ENCODE measurements at places on chromosomes 6 and 20.

- DNase-seq, result no peak
Measured at GRCh38 chr20:1323256-1323655, 5.7 kb downstream of the SDCBP2 start.

DNA sequence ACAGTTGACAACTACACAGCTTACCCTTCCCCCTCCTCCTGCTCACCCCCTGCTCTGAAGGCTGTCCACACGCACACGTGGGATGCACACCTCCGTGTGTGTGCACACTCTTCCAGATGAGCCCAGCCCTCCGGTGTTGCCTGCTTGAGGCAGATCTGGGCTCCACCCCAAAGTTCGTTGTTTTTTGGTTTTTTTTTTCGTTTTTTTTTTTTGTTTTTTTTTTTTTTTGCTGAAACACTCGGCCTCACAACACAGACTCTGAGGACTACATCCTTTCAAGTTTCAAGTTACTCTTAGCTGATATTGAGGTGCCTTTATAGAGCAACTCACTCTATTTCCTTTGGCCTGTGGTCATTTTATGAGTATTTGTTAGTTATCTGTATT, 88.2 kb downstream of the RREB1 start:
- no peak for DNase-seq

- peak; percentile 4 for DNase-seq
Measured at GRCh38 chr6:80771941-80772340, 665.5 kb downstream of the BCKDHB start.

GRCh38 chr6:148745926-148746325, 904 bp upstream of the UST start:
- no peak for DNase-seq

- DNase-seq, result peak; percentile 9
Measured at GRCh38 chr6:118864341-118865099, 29.4 kb upstream of the ASF1A start.

DNA sequence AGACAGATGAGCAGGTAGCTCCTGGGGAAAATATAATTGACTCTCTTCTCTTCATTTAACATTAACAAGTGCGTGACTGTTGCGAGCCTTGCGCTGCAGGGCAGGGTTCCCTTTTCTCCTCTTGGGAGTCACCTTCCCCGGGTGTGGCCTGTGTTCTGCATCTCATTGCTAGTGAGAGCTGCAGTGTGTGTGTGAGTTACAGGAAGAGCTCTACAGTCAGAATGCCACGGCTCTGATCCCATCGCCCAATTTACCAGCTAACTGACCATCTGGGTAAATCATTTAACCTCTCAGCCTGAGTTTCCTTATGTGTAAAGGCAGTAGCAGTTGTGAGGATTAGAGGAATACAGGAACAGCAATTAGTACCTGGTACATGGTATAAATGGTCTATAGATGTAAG, 106.8 kb upstream of the NUP153 start:
- DNase-seq, result no peak

DNA sequence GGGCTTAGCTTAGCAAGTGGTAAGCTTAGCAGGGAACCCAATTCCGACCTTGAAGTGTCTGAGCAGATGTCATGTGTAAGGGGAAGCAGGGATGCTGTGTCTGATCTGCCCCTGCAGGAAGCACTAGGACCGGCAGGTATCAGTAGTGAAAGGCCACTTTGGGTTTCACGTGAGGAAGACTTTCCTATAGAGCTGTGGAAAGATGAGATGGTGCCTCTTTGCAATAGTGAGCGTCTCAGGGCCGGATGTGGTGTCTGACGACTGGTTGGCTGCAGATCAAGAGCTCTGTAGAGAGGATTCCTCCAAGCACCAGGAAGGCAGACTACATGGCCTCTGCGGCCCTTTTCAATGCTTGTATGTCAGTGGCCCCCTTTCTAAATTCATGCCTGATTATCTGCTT, 98.3 kb downstream of the TIAM2 start:
- no peak for DNase-seq

DNA sequence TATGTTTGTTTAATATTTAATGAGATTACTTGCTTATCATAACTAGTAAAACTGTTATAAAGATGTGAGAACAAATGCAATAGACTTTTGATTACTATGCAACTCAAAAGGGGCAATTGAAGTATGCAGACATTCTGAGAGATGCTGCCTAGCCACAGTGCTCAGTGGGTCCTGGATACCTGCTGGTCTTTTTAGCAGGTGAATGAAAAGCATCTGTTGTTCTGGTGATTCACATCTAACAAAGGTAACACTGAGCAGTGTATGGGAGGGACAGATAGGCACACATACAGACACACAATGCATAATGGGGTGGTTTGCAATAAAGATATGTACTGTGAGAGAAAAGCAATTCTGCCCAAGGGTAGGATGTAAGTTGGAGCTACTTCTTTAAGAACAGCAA, 46.9 kb downstream of the OGFRL1 start:
- DNase-seq, result no peak

DNA sequence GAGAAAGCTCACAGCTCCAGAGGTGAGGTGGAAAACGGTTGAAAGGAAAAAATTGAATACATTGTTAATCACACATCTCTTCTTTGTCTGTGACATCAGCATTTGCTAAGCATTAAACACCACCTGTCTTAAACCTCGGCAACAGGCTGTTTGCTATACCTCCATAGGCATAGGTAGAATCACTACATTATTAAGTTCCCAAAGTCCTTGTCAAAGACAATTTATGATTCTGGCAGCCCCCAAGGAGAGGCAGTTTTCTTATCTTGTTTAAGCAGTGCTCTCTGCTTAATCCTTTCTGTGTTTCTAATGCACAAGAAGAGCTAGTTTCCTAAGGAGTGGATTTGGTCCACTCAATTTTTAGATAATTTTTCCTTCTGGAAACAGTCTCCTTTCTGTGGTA, 249.7 kb downstream of the NKAIN2 start:
- no peak for DNase-seq

GRCh38 chr6:79269877-79270276, 35.4 kb upstream of the HMGN3 start:
- DNase-seq, result no peak

GRCh38 chr6:41318261-41318653, 17.2 kb upstream of the NCR2 start:
- no peak for DNase-seq

GRCh38 chr20:33507461-33507860, 17.6 kb downstream of the CBFA2T2 start:
- DNase-seq, result no peak

GRCh38 chr6:41732591-41733359, 2.6 kb downstream of the TFEB start:
- no peak for DNase-seq

GRCh38 chr6:169801396-169802160, 50.2 kb downstream of the ERMARD start:
- DNase-seq, result no peak

DNA sequence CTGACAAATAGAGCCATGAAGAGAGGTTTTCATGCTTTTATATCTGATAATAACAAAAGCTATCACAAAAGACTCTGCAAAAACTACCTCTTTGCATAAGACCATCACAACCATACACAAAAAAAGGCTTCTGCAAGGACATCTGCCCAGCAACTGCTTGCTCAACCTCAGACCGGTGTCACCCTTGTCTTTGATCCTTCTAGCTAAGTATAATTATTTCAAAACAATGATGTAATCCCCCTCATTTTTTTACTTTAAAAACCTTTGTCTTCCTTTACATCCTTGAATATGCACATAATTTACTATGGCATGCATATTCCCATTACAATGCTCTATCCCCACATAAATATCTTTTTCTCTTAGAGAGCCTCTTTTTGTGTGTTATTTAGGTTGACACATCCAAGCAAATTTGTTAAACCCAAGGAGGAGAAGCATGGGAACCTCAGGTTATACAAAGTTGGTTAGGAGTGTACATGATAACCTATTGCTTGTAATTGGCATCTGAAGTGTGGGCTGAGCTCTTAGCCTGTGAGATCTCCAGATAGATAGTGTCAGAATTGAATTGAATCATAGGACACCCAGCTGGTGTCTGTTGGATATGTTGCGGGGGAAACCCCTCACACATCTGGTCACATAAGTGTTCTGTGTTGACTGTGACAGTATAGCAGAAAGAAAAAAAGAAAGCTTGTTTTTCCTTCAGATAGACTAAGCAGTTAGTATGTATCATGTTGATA, 20.7 kb upstream of the CGA start:
- no peak for DNase-seq

GRCh38 chr6:27617700-27618689, 145.1 kb upstream of the ZNF184 start:
- DNase-seq, result peak; percentile 90

GRCh38 chr20:61940976-61941720, 124.5 kb downstream of the TAF4 start:
- DNase-seq, result no peak

- DNase-seq, result peak; percentile 93
Measured at GRCh38 chr6:30844118-30844535, 40.2 kb upstream of the DDR1 start.

DNA sequence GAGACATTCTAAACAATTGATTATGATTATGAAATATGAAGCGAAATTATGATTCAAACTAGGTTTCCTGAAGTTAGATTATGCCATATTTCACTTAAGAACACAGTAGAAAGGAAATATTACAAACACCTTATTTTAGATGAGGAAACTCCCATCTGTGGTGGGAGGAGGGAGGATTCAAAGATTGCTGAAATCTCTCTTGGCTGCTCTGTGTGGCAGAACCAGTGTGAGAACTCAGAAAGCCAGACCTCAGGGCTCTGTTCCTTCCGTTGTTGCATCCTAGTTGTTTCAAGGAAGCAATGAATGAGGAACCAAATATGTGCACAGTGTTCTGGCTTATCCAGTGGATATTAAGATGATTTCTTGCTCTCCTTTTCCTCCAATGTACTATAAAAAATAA, 2.1 kb downstream of the TAAR5 start:
- DNase-seq, result no peak

DNA sequence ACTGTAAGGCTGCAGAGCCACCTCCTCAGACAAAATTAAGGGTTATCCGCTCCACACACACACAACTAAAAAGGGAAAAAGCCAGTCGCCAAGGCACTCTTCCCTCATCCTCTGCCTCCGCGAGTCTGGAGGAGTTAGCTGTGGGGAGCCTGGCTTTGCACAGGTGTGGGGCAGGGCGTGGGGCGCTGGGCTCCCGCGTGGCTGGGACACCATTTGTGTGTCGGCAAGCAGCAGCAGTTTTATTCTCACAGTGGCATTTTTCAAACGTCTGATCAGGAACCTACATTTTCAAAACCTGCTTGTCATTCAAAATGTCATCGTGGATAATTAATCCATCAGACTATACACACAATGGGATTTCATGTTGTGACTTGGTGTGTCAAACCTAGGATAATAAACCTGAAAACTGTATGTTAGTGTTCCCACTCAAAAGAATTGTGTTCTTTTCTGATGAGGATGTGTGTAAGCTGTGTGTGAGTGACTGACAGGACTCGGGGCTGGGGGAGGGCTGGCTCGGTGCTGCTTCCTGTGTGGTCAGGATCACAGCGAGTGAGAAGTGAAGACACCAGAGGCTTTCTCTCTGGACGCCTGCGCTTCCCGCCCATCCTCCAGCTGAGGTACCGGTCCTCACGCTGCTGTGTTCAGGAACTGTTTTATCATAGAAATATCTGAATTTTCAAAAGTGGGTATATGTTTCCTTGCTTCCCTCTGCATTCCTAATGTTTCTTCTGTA, 83.1 kb downstream of the IRF4 start:
- DNase-seq, result no peak

GRCh38 chr20:54205450-54205849, 2.4 kb upstream of the PFDN4 start:
- no peak for DNase-seq

DNA sequence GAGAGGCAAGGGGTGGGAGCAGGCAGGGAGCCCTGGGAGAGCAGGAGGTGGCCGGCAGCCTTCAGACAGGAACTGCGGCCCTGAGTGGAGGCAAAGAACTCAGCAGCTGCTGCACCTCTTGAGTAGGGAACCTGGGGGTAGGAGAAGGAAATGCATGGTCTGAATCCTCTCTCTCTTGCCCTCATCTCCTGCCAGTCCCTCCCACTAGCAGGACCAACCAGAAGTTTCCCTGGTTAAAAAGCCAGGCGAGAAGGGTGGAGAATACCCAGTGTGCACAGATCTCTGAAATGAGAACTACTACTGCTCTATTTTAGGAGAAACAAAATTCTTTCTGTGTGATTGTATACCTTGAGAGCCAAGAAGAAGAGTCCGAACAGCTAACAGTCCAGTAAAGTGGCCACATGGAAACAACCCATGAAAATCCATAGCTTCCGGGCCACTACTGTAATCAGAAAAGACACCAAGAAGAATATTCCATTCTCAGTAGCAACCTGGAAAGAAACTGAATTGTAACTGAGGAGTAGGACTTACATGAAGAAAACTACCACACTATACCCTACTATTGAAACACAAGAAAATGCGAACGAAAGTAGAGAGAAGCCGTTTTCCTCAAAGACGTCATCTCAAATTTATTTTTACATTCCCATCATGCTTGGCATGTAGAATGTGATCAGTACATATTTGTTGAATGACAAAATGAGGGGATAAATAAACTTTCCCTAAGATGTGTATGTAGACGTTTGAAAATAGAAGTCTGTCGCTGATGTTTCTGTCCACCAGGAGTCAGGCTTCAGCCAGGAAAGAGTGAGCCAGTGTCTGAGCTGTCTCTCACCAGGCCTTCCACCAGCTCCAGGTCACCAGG, 25.6 kb downstream of the WRNIP1 start:
- DNase-seq, result peak; percentile 77

- peak; percentile 75 for DNase-seq
Measured at GRCh38 chr20:38692436-38693411, 31.6 kb upstream of the SLC32A1 start.

DNA sequence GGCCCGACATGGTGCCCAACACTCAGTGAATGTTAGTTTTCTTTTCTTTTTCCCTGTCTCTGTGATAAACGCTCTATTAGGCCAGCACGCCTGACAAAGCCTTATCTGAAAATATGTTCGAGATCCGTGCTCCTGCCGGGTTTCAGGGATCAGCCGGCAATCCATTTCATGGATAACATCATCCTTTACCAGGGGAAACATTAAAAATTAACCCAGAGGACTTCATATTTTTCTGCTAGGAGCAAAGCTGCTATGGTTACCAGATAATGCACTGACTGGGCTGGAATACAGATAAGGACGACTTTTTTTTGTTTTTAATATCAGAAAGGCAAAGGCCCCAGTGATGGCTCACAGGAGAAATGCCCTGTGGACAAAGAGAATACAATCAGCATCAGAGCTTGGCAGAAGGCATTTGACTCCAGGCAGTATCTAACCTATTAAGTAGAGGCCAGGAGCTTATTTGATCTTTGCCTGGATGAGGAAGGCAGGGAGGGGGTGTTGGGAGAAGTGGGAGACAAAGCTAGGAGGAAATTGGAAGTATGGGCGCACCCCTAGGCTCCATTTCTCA, 482.0 kb upstream of the CHD6 start:
- no peak for DNase-seq

DNA sequence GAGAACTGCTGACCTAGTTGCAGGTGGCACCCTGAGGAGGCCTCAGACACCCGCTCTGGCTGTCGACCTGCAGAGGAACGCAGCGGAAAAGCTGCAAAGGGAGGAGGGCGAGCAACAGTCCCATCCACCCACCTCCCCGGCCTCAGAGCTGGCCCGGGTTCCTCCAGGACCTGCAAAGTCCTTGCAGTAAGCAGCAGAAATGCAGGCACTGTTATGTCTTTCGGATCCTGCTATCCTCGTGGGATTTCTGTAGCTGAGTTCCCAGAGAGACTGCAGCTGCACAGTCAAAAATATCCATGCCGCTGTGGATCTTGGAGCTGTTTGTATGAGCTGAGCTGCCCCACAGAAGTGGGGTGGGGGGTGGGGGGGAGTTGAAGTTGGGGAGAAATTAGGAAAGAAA, 251.3 kb downstream of the ANKRD60 start:
- DNase-seq, result no peak

GRCh38 chr20:57330998-57331397, 1.4 kb downstream of the SPO11 start:
- no peak for DNase-seq

- no peak for DNase-seq
Measured at GRCh38 chr6:21653905-21654304, 60.4 kb downstream of the SOX4 start.
